ENCODE measurements at places on chromosomes 4 and X.

DNA sequence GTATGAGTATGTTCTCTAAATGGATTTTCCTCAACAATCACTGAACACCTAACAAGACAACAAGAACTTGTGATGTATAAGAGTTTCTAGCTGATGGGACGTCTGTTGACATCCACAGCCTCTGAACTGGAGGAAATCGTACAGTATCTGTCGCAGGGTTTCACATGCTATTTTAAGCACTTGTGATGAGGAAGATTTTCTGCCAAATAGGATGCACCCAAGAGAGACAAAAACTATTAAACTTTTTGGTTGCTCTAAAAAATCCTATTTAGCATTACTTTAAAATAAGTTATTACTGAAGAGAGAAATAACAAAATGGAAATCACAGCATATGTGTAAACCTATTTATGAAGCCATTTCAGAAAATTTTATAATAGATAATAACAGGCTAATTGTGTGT, 356.1 kb upstream of the SLC7A11 start:
- DNase-seq: no peak

DNA sequence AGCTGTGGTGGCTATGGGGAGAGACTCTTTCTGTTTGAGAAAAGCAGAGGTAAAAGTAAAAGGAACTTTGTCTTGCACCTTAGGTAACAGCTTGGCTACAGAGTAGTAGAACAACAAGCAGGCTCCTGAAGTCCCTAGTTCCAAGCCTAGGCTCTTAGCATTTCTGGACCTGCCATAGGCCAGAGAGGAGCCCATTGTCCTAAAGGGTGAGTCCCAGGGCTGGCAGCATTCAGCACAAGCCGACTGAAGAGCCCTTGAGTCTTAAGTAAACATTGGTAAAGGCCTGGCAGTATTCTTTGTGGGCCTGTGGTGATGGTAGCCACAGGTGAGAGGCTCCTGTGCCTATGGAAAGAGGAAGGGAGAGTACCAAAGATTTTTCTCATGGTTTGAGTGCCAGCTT, 38.2 kb downstream of the CSN3 start:
- DNase-seq: no peak

GRCh38 chr4:73721435-73721834, 18.9 kb upstream of the CXCL8 start:
- no peak for DNase-seq

DNA sequence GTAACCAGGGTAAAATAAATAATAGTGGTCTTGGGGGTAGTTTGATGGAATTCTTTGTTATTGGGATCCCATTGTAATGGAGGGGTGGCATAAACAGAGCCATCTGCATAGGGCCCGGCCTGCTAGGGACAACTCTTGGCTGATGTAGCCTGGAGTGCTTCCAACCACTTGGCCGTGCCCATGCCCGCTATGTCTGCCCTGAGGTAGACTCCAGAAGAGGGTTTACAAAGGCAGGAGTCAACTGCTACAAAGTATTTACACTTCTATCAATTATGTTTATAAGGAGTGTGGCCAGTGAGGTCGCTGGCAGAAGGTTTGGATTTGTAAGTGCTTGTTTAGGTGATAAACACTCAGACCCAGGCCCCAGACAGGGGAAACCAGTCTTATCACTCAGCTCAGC, 8.1 kb downstream of the RASL11B start:
- no peak for DNase-seq

GRCh38 chr4:147840838-147841738, 109.2 kb downstream of the ARHGAP10 start:
- no peak for DNase-seq

DNA sequence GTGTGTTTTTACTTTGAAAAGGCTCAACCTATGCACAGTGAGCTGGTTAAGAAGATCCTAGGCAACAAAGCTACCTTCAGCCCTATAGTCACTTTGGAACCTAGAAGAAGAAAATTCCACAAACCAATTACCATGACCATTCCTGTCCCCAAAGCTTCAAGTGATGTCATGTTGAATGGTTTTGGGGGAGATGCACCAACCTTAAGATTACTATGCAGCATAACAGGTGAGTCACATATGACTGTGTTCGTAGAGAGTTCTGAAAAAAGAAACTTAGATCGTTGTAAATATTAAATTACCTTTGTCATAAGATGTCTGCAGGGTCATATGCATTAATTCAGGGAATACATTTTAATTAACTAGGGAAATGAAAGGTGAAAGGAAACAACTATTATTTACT, 287.1 kb downstream of the ANK2 start:
- DNase-seq: no peak

- DNase-seq: peak; percentile 17
Measured at GRCh38 chrX:49001521-49002090, 458 bp downstream of the GRIPAP1 start.

DNA sequence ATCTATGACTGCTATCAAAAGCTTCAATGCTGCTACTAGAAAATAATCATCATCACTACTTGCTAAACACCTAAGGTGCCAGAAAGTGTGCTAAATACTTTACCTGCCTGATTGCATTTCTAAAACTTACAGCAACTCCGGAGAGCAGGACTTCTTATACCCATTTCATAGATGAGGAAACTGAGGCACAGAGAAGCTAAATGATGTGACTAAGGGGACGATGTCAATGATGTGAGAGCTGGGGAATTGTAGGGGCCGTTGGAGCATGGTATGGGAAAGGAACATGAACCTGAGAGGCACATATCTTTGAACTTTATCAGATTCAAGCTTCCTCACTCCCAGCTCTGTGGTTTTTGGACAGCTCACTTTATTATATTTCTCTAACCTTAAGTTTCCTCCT, 38.7 kb downstream of the CCKAR start:
- DNase-seq: no peak

All from amygdala (tissue), 56 donors.